ENCODE measurements at places on chromosomes 4 and X. TPM values are rescaled to one million over a fixed set of nuclear protein-coding genes. Genes with fewer than 3 reads are reported as not detected.

- H3K27me3 ChIP-seq: no peaks in the 10 kb centered on the region
- DNase-seq: no peak
- H3K27ac ChIP-seq: no peak overlapping the region
- H3K4me3 ChIP-seq: no peak overlapping the region
Measured at GRCh38 chr4:88655226-88655625, 42.4 kb downstream of the NAP1L5 start.

DOK7 gene
- total RNA-seq: not detected

GRCh38 chr4:140448162-140448561 lies 20.7 kb upstream of the CLGN start:
- no peak overlapping the region for H3K4me3 ChIP-seq
- H3K36me3 ChIP-seq: no peaks in the 10 kb centered on the region
- no peak for DNase-seq
- no peaks in the 10 kb centered on the region for H3K27me3 ChIP-seq

- no peaks in the 10 kb centered on the region for H3K4me1 ChIP-seq
- H3K36me3 ChIP-seq: no peaks in the 10 kb centered on the region
- H3K27me3 ChIP-seq: no peaks in the 10 kb centered on the region
- no peak overlapping the region for H3K4me3 ChIP-seq
- no peak overlapping the region for H3K27ac ChIP-seq
Measured at GRCh38 chr4:156100651-156101050, 147.0 kb upstream of the CTSO start.

DNA sequence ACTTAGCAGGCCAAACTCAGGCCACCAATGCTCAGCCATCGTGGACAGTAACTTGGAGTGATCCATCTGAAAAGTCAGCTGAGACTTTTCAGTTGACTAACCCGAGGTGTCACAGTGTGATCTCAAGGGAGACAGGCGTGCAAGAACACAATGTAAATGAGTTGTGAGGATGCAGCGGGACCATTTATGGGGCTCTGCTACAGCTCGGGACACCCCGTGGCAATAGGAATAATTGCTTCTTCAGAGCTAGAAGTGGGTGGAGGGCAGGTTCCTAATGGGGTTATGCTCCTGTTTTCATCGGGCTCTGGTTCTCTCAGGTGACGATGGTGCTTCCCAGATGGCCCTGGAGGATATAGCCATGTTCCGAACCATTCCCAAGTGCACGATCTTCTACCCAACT lies 27.3 kb downstream of the TKTL1 start:
- H3K4me1 ChIP-seq: no peaks in the 10 kb centered on the region
- no peaks in the 10 kb centered on the region for H3K36me3 ChIP-seq
- H3K27ac ChIP-seq: no peak overlapping the region
- no peak for DNase-seq
- no peak overlapping the region for H3K4me3 ChIP-seq

DNA sequence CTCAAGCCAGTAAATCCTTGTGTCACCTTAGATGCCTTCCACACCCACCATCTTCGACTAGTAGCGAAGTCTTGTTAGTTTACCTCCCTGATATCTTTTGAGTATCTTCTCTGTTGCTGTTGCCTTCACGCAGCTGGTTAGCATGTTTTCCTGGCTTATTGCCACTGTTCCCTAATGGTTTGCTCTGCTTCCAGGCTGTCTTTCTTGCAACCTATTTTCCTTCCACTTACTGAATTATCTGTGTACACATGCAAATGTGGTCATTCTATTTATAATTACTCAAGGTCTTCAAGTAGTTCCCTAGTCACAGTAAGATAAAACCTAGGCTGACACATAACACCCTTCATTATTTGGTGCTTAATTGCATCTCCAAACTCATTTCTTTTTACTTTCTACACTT lies 89.5 kb downstream of the UGT8 start:
- no peak overlapping the region for H3K4me3 ChIP-seq
- H3K27me3 ChIP-seq: no peaks in the 10 kb centered on the region
- no peaks in the 10 kb centered on the region for H3K36me3 ChIP-seq

GRCh38 chrX:46637938-46638337 lies 64.4 kb downstream of the CHST7 start:
- no peak for DNase-seq
- no peaks in the 10 kb centered on the region for H3K36me3 ChIP-seq
- no peaks in the 10 kb centered on the region for H3K27me3 ChIP-seq
- no peak overlapping the region for H3K4me3 ChIP-seq
- H3K4me1 ChIP-seq: no peaks in the 10 kb centered on the region
- no peak overlapping the region for H3K27ac ChIP-seq

- no peak overlapping the region for H3K4me3 ChIP-seq
- H3K27me3 ChIP-seq: no peaks in the 10 kb centered on the region
- H3K36me3 ChIP-seq: no peaks in the 10 kb centered on the region
- no peak for DNase-seq
- no peaks in the 10 kb centered on the region for H3K4me1 ChIP-seq
- no peak overlapping the region for H3K27ac ChIP-seq
Measured at GRCh38 chrX:24483596-24483995, 18.5 kb downstream of the PDK3 start.
